ENCODE measurements at places on chromosomes 1 and 21.

DNA sequence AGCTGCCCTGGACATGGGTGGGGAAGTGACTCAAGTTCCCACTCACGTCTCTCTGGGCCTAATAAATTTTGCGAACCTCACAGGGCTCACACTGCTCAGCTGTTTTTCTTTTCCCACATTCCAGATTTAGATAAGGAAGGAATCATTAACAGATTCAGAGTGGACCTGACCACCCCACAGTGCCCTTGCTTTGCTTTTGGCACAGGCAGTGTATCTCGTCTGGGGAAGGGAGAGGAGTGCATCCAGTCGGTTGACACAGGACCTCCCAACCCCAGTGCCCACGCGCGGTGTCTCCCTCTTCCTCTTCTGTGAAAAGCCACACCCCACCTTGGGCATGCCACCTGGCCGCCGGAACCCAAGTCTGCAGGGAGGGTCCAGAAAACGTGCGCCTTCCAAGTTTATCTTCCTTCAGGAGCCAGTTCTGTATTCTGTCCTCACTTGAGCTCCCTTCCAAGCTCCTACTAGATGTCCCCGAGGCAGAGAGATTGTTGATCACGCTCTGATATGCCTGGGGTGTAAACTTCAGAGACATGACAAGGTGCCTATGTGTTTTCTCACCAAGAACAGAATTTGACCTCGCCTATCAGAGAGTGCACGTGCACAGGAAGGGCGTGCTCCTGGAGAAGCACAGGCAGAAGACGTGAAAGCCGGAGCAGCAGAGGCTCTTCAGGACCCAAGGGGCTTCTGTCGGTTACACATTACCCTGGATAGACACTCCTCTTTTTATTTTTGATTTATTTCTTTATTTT lies 9.5 kb upstream of the SLC2A5 start:
- H3K27me3 ChIP-seq: no peaks in the 10 kb centered on the region
- H3K36me3 ChIP-seq: no peaks in the 10 kb centered on the region
- H3K27ac ChIP-seq: no peak overlapping the region
- no peak for DNase-seq

DNA sequence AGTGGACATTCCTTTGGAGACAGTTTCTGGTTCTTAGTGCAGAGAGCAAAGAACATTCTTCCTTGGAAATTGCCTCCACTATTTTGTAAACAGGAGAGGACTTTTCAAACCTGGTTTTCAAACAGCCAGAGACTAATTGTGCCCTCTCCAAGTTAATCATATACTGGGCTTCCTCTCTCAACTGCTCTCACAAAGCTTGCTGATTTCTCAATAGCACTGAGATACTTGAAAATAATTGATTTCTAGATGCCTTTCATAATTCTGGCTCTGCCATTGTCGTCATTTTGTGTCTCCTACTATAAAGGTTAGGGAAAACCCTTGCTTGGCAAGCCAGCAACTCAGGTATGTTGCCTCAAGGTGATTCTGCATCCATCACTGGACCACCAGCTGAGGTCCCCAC lies 56.0 kb downstream of the KCNJ15 start:
- no peaks in the 10 kb centered on the region for H3K4me1 ChIP-seq
- DNase-seq: no peak
- H3K27ac ChIP-seq: no peak overlapping the region

GRCh38 chr21:31530897-31531705 lies 128.4 kb upstream of the SOD1 start:
- H3K27me3 ChIP-seq: no peaks in the 10 kb centered on the region
- H3K4me3 ChIP-seq: no peak overlapping the region
- 0 out of 2 replicates have a peak, but pooled peaks cover 2% of the 10 kb centered on the region for H3K36me3 ChIP-seq

- DNase-seq: no peak
- H3K36me3 ChIP-seq: peaks cover 4% of the 10 kb centered on the region
- H3K27me3 ChIP-seq: no peaks in the 10 kb centered on the region
- no peak overlapping the region for H3K27ac ChIP-seq
- peak overlapping the region; percentile 84 for H3K4me3 ChIP-seq
Measured at GRCh38 chr1:21935393-21935804, 1.7 kb downstream of the HSPG2 start.

DNA sequence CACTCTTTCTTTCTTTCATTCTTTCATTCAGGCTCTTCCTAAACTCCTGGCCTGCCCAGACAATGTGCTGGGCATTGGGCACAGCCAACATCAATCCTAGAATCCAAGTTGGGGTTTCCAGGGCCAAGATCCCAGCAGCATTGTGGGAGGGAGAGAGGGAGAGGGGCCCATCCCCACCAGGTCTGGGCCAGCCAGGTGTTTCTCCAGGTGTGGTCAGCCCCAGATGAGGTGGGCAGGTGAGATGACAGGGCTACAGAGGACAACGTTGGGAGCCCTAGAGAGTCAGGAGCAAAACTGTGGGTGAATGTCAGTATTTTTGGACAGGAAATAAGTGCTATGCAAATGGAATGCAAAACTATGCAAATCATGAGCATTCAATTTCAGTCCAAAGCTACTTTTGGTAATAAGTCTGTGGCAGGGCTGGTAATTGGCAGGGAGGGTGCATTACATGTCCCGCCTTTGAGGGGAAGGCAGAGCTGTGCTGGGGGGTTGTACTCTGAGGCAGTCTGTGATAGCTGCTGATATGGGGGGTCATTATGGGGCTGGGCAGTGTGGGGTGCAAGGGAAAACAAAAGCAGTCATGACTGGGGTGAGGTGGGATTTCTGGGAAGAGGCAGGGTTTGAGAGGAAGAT lies 139.9 kb upstream of the IGSF21 start:
- H3K27ac ChIP-seq: no peak overlapping the region
- DNase-seq: no peak
- no peaks in the 10 kb centered on the region for H3K27me3 ChIP-seq

DNA sequence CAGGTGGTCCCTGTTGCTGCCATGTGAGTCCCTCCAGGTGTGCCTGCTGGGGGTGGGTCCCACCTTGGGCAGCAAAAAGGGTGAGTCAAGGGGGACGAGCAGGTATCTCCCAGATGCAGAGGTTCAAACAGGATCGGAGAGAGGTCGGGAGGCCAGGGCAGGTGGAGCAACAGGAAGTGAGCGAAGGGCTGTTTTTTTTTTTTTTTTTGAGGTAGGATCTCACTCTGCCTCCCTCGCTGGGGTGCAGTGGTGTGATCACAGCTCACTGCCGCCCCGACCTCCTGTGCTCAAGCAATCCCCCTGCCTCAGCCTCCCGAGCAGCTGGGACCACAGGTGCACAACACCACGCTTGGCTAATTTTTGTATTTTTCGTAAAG lies 39.4 kb downstream of the SLC2A7 start:
- no peak overlapping the region for H3K4me3 ChIP-seq
- DNase-seq: no peak
- H3K27me3 ChIP-seq: no peaks in the 10 kb centered on the region
- H3K27ac ChIP-seq: no peak overlapping the region
- H3K4me1 ChIP-seq: no peaks in the 10 kb centered on the region
- H3K36me3 ChIP-seq: no peaks in the 10 kb centered on the region

GRCh38 chr1:210260096-210260495 lies 27.5 kb downstream of the SERTAD4 start:
- peaks cover 4% of the 10 kb centered on the region for H3K4me1 ChIP-seq
- H3K4me3 ChIP-seq: no peak overlapping the region
- H3K36me3 ChIP-seq: no peaks in the 10 kb centered on the region
- no peaks in the 10 kb centered on the region for H3K27me3 ChIP-seq
- no peak for DNase-seq

GRCh38 chr1:167312871-167313270 lies 92.2 kb downstream of the POU2F1 start:
- H3K4me3 ChIP-seq: no peak overlapping the region
- H3K36me3 ChIP-seq: peaks cover 38% of the 10 kb centered on the region
- DNase-seq: no peak
- H3K4me1 ChIP-seq: no peaks in the 10 kb centered on the region
- no peaks in the 10 kb centered on the region for H3K27me3 ChIP-seq

- no peaks in the 10 kb centered on the region for H3K27me3 ChIP-seq
- no peak overlapping the region for H3K4me3 ChIP-seq
- DNase-seq: no peak
- H3K27ac ChIP-seq: no peak overlapping the region
- H3K4me1 ChIP-seq: no peaks in the 10 kb centered on the region
Measured at GRCh38 chr1:8182034-8182761, 135.7 kb upstream of the SLC45A1 start.

- no peaks in the 10 kb centered on the region for H3K36me3 ChIP-seq
- no peak overlapping the region for H3K27ac ChIP-seq
- no peaks in the 10 kb centered on the region for H3K4me1 ChIP-seq
- no peaks in the 10 kb centered on the region for H3K27me3 ChIP-seq
Measured at GRCh38 chr1:24216276-24217074, 29.4 kb upstream of the IFNLR1 start.

DNA sequence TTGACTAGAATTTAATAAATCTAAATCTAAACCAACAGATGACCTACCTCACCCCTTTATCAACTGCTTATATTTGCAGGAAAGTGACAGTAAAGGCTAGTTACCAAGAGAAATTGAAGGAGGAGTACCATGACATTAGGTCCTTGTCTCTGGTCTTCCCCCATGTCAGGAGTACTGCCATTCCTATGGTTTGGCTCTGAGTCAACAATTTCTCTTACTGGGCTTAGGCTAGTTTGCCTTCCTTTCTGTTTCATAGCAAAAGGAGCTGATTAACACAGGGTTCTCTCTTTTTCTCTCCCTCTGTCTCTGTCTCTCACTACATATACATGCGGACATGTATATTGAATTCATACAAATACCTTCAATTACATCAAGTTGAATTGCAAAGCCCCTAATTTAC lies 579.9 kb downstream of the DPYD start:
- no peak overlapping the region for H3K4me3 ChIP-seq
- H3K27me3 ChIP-seq: no peaks in the 10 kb centered on the region
- DNase-seq: no peak
- no peaks in the 10 kb centered on the region for H3K36me3 ChIP-seq

DNA sequence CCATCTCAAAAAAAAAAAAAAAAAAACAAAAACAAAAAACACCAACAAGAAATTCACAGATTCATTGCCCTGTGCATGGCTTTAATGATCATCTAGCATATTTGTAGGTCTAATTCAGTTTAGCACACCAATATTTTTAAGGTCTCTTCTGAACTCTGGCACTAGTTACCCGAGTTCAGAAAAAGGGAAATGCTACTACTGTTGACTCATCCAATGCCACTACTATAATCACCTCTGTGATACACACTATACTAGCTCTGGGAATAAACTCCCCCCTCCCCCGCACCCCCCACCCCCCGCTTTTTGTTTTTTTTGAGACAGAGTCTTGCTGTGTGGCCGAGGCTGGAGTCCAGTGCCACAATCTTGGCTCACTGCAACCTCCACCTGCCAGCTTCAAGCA lies 55.6 kb downstream of the FBXO42 start:
- no peak overlapping the region for H3K27ac ChIP-seq
- no peak for DNase-seq
- H3K27me3 ChIP-seq: no peaks in the 10 kb centered on the region
- peaks cover 4% of the 10 kb centered on the region for H3K4me1 ChIP-seq
- H3K36me3 ChIP-seq: peaks cover 41% of the 10 kb centered on the region

DNA sequence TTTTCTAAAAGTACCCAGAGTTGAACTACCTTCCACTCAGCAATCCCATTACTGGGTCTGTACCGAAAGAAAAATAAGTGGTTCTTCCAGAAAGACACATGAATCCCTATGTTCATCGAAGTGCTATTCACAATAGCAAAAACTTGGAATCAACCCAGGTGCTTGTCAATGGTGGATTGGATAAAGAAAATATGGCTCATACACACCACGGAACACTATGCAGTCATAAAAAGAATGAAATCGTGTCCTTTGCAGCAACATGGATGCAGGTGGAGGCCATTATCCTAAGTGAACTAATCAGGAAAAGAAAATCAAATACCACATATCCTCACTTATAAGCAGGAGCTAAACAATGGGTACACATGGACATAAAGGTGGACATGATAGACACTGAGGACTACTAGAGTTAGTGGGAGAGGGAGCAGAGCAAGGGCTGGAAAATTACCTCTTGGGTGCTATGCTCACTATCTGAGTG lies 32.9 kb upstream of the JUN start:
- H3K4me3 ChIP-seq: peak overlapping the region; percentile 73
- H3K4me1 ChIP-seq: no peaks in the 10 kb centered on the region
- no peaks in the 10 kb centered on the region for H3K36me3 ChIP-seq
- no peak overlapping the region for H3K27ac ChIP-seq

DNA sequence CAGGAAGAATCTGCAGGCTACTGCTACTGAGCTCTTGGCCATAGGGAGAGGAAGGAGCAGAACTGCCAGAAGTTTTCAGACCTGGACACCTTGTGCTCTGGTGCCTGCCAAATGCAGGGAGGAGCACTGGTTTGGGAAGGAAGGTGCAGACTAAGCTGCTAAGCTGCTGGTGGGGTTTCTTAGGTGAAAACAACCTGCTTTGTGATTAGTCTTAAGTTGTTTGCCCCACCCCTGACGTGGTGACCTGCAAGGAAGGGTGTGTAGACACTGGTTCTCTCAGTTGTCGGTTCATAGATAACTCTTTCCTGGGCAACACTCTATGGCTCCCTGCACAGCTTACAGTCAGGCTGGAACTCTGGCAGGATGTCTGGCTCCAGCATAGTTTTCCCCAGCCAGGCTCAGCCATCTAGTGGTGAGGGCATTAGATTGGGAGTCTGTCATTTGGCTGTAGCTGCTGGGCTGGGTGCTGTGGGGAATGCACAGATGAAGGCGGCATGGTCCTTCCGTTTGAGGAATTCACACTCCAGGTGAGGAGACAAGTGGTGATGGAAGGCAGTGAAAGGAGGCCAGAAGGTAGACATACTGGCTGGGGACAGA lies 10.3 kb upstream of the S100A10 start:
- no peaks in the 10 kb centered on the region for H3K27me3 ChIP-seq
- H3K27ac ChIP-seq: no peak overlapping the region
- peak; percentile 62 for DNase-seq
- no peaks in the 10 kb centered on the region for H3K4me1 ChIP-seq
- H3K36me3 ChIP-seq: no peaks in the 10 kb centered on the region
- H3K4me3 ChIP-seq: no peak overlapping the region

DNA sequence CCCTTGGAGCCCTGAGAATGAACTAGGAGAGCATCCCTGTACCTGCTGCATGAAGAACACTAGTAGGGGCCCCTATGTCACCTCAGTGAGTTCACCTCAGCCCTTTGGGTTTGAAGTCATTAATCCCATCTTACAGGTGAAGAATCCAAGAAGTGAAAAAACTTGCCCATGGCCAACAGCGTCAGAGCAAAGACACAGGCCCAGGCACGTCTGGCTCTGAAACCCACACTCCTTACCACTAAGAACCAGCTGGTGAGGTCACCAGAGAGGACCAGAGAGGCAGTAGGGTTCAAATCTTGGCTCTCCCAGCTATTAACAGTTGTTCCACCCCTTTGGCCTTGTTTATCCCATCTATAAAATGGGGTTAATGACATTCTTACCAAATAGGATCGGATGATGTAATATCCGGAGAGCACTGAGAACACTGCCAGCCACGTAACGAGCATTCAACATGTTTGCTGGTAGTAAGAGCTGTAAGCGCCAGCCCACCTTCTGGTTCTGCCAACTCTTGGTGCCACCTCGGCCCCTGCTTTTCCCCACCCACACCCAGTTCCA lies 8.8 kb downstream of the MATN1 start:
- peaks cover 9% of the 10 kb centered on the region for H3K36me3 ChIP-seq
- H3K4me1 ChIP-seq: no peaks in the 10 kb centered on the region
- H3K27me3 ChIP-seq: no peaks in the 10 kb centered on the region
- DNase-seq: no peak

GRCh38 chr1:47223921-47224675 lies 7.9 kb downstream of the TAL1 start:
- H3K27me3 ChIP-seq: peaks cover 88% of the 10 kb centered on the region
- H3K4me3 ChIP-seq: no peak overlapping the region
- H3K36me3 ChIP-seq: no peaks in the 10 kb centered on the region
- H3K4me1 ChIP-seq: no peaks in the 10 kb centered on the region
- DNase-seq: no peak
